Forelimb muscle (tissue), 1 donor: ENCODE measurements at places on chromosomes 16 and 17.

- DNase-seq: no peak
Measured at GRCh38 chr16:11844499-11844898, 6.8 kb downstream of the RSL1D1 start.

DNA sequence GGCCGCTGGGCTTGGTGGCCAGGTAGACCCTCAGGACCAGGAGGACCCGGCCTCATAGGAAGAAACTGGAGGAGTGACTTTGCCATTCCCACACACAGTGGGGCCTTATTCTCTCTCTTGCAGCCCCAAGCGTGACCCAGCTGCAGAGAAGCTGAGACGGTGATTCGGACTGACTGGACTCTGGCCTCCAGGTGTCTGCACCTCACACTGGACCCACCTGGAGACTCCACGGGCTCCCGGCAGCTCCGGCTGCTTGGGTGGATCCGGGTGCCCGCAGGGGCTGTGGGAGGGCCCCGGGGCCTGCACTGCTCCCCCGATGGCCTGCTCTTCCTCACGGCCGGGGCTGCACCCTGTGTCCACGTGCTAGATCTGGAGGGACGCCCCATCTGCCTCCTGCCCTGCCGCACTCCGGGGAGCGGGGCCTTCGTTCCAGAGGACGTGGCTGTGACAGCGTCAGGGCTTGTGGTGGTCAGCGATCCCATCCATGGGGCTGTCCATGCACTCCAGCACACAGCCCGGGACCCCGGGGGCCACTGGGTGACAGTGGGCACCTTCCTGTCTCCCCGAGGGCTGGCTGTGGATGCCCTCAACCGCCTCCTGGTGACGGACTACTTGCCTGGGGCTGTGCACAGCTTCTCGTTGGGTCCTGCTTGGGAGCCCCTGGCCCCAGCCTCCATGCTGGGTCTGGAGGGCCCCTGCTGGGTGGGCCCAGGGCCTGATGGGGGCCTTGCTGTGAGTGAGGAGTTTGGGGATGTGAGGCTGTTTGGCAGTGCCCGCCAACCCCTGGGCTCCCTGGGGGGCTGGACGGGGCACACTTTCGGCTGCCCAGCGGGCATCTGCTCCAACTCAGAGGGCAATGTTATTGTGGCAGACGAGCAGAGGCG, 810 bp downstream of the NHLRC4 start:
- DNase-seq: no peak

DNA sequence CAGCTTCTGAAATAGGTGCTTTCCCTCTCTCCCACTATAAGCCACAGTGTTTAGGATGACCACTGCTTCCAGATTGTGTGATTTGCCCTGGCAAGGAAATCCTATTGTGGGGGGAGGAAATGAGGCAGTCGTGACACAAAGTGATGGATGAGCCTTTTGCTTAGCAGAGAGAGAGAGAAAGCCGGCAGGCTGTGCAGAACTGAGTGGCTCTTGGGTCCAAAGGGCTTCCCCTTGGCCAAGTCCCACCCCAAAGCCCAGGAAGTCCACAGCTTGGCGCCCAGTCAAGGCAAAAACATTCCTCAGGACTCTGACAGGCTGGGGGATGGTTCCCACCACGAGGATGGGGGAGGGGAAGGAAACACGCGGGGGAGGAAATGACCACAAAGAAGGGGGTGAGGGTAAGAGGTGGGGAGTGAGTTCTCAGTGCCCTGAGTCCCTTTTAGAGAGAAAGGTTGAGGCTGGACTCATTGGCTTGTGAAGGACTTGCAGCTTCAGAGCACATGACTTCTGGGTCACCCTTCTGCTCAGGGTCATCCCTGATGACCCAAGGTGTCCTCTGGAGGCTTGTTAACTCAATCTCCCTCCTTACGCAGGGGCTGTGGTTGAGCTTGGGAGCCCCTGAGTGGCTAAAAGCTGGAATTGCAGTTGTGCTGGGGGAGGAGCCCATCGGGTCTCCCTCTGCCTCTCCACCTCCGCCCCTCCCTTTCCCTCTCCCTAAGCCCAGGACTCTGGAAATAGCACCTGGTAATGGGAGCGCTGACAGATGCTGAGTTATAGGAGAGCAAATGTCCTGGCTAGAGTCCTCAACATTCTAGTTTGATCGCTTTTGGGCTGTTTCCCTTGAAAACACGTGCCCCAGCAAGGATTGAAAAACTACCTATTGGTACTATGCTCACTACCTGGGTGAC, 10.3 kb upstream of the MSL1 start:
- peak; percentile 94 for DNase-seq

DNA sequence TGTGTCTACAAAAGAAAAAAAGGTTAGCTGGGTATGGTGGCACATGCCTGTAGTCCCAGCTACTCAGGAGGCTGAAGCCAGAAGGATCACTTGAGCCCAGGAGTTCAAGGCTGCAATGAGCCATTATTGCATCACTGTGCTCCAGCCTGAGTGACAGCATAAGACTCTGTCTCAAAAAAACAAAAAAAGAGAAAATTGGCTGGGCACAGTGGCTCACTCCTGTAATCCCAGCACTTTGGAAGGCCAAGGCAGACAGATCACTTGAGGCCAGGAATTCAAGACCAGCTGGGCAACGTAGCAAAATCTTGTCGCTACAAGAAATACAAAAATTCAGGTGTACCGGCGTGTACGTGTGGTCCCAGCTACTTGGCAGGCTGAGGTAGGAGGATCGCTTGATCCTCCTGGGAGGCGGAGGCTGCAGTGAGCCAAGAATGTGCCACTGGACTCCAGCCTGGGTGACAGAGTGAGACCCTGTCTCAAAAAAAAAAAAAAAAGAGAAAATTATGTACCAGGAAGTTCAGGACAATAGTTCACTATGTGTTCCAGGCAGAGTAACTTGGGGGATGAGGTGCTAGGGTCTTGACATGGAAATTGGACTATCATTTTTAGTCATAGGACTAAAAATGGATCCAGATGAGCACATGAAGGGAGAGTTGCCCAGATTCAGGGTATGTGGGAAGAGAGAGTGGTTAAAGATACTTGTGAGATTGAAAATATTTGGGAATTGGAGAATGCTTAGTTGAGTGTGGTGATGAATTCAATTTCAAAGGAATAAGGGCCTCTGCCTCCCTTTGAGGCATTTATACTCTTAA, 11.0 kb downstream of the ALDH3A2 start:
- no peak for DNase-seq

GRCh38 chr16:78639775-78640174, 540.3 kb downstream of the WWOX start:
- no peak for DNase-seq

GRCh38 chr16:85528528-85529387, 84.4 kb upstream of the GSE1 start:
- DNase-seq: no peak

DNA sequence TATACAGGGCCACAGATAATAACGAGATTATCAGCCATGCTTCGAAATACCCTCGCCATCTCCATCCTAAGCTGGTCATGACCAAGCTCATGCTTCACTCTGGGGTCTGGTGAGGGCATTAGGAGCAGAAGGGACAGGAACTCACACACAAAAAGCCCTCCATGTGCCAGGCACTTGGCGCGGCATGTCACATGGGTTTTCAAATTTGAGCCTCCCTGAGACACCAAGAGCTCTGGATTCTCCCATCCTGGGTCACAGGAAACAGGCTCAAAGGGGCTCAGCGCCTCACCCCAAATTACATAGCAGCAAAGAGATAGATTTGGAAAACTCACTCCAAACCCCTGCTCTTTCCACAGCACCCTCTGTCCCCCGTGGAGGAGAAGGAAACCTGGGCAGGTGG, 239.5 kb downstream of the GSG1L start:
- no peak for DNase-seq

GRCh38 chr17:61002316-61002736, 324.7 kb downstream of the BCAS3 start:
- no peak for DNase-seq

GRCh38 chr17:8048736-8049135, 9.9 kb downstream of the ALOX15B start:
- no peak for DNase-seq

- no peak for DNase-seq
Measured at GRCh38 chr16:49111351-49111750, 170.3 kb downstream of the CBLN1 start.

DNA sequence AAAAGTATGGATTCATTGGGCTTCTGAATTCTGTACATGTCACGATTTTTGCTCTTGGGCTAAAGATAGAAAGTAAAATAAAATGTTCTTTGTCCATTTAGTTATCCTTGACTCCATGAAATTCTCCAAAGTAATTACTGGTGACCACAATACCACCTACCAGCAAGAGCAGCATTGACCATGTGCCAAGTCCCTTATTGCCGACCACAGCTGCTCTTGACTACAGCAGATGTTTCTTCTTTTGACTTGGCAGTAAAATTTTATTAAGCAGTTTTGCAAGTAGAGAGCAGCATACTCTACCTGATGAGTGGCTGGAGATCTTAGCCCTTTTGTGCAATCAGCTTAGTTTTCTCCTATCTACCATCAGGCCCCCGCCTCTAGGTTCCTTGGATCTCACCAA, 152.2 kb upstream of the TBX2 start:
- no peak for DNase-seq

DNA sequence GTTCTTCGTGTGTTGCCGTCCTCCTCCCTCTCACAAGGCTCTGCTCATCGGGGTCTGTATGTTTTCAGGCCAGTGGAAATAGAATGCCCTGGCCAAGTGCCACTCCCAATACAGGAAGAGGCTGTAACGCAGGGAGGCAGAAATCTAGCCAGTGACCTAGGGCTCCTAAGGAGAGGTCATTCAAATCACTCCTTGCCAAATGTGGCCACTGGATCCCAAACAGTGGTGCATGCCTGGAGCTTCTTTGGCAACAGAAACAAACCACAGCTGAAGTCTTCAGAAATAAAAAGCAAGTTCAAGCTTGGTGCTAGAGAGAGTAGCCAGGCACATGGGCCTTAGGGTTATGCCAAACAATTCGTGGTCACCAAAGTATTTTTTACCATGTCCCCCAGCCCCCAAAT, 66.1 kb downstream of the SMG6 start:
- DNase-seq: no peak

GRCh38 chr16:63712725-63713124, 1409.1 kb downstream of the CDH11 start:
- no peak for DNase-seq

DNA sequence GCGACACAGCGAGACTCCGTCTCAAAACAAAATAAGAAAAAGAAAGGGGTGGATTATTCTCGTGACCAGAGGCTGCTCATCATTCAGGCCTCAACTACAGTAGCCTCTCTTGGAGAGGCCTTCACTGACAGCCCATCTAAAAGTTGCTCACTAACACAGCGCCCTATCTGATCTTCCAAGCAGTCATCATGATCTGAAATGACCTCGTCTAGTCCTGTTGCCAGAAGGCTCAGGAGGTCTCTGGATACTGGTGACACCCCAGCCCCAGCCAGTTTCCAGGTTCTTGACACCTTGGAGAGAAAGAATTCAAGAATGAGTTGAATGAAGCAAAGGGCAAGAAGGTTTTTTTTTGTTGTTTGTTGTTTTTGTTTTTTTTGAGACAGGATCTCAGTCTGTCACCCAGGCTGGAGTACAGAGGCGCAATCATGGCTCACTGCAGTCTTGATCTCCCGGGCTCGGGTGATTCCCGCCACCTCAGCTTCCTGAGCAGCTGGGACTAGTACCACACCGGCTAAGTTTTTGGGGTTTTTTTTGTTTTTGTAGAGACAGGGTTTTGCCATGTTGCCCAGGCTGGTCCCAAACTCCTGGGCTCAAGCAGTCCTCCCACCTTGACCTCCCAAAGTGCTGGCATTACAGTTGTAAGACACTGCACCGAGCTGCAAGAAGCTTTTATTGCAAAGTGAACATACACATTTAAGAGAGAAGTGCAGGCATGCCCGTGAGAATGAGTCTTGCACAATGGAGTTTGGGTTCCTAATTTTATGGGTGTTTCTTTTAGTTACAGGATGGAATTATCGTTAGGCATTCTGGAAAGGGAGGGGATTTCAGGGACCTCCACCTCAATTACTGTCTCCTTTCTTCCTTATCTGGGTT, 2.7 kb upstream of the ZC3H7A start:
- DNase-seq: no peak

GRCh38 chr16:71627731-71628181, 1.8 kb downstream of the MARVELD3 start:
- no peak for DNase-seq

GRCh38 chr17:50428831-50429424, 2.9 kb downstream of the ACSF2 start:
- no peak for DNase-seq

DNA sequence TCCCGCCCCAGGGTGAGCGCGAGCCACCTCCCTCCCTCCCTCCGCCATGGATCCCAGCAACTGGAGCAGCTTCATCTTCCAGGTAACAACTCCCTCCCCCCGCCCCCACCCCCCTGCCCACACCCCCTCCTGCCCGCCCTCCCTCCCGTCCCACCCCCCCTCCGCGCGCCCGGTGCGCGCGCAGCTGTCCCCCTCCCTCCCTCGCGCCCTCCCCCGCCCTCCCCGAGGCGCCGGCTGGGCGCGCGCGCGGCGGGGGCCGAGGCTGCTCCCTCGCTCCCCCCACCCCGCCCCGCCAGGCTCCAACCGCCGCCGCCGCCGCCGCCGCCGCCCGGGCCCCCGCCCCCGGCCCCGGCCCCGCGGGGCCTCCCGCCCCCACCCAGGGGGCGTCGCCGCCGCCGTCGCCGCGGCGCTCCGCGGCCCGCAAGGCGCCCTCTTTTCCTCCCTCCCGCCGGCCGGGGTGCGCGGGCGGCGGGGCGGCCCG, at the start of gene MAZ:
MAZ (plus strand) TSS at position 431 of the 481 bp plus-strand sequence. CDS start 173 bp downstream, outside the sequence.
- no peak for DNase-seq

DNA sequence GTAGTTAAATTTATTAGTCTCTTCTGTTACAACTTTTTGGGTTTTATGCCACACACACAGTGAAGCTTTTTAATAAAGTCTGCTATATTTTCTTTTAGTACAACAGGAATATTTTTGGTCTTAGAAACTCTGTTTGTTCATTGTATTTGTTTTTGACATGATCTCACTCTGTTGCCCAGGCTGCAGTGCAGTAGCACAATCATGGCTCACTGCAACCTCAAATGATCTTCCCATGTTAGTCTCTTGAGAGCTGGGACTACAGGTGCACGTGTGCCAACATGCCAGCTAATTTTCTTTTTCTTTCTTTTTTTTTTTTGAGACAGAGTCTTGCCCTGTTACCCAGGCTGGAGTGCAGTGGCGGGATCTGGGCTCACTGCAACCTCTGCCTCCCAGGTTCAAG, 27.1 kb downstream of the PPM1D start:
- no peak for DNase-seq

GRCh38 chr17:79005063-79005861, 4.3 kb downstream of the CANT1 start:
- DNase-seq: no peak

- DNase-seq: no peak
Measured at GRCh38 chr17:69733171-69734012, 318.9 kb downstream of the MAP2K6 start.
